ENCODE measurements at places on chromosomes 1 and 21.

DNA sequence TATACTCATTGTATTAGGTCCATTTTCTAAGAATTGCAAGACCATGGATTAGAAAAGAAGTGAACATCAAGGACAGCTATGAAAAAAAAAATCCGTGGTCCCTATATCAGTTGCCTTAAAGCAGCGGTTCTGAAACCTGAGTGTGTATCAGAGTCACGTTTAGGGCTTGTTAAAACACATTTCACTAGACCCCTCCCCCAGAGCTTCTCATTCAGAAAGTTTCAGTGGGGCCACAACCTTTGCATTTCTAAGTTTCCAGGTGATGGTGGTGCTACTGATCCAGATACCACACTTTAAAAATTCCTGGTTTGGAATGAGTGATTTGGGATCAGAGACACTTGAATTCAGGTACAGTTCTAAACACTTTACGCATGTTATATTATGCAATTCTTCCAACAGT, 96.1 kb upstream of the PRMT6 start:
- DNase-seq, result no peak

GRCh38 chr1:159965263-159965662, 11.2 kb upstream of the SLAMF9 start:
- no peak for DNase-seq

GRCh38 chr1:228105270-228105995, 2.3 kb upstream of the C1orf35 start:
- no peak for DNase-seq

DNA sequence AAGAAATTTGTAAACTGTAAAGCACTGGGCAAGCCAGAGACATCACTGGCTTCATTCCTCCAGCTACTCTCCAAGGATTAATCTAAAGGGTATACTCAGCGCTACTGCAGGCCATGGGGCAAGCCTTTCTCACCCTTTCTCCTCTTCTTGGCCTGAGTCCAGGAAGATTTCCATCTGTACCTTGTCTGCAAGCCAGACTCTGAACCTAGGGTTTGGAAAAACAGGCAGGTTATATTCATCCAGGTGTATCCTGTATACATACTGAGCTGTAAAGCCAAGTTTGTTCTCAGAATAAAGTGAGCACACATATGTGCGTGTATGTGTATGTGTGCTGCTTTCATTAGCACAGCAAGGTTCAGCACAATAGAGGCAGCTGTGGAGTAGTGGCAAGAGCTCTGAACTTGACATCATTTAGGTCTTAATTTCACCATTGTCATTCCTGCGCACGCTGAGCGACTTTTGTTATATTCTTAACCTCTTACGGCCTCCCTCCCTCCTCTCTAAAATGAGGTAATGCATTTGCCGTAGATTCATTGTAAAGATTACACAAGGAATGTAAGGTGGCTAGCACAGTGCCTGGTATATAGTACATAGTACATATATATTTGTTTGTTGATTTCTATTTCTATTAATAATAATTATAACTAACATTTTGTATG, 128.1 kb upstream of the JUN start:
- DNase-seq, result no peak

DNA sequence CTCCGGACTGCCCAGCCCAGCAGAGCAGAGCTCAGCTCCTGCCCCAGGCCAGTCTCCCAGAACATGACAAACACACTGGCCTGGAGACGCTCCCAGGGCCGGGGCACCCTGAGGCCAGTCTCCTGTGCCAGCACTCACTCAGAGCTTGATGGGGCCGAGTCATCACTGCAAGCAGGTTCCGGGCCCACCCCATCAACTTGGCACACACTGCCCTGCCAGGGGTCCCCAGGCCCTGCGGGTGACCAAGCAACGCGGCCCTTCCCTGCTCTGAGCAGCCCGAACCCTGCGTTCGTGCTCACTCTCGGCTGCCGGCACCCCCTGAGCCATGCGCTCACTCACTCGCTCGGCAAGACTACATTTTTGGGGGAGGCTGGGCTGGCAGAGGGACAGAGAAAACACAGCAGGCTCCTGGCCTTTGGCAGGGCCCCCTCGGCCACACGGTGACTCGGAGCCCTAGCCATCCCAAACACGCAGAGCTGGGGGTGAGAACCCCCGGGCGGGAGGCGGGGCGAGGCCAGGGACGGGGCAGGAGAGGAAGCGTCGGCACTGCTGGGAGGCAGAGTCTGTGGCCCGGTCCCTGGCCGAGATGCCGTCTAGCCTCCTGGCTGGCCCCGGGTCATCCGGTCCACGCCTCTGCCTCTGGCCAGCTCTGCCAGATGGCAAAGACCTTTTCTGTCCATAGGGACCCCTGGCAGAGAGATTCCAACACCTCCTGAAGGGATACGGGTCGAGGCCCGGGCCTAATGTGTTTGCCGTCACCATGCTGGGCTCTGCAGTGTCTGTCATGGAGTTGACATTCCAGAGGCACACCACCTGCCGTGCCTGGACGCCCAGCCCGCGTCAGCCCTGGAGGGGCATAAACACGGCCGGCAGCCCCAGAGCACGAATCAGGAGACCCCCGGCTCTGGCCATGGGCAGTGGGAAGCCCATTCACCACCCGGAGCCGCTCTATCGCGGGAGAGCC, 68.0 kb downstream of the MEGF6 start:
- DNase-seq, result no peak

DNA sequence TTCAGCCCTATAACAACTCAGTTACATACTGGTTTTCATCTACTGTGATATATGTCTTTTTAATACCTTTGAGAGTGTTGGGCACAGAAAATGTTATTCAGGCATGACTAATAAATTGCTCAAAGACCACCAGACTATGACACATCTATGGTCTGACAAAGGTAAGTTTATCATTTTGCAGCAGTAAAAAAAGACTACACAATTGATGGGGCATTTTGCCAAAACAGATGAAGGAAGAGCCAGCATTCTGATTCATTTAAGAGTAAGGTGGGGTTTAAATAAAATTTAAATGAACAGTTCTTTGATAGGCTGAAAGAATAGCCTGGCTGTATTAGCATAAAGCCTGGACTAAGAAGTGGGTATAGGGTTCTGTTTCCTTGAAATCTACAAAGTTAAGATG, 8.8 kb upstream of the RNPC3 start:
- no peak for DNase-seq

- DNase-seq, result no peak
Observed at GRCh38 chr1:17292299-17293160, 15.5 kb upstream of the PADI4 start.

- DNase-seq, result no peak
Observed at GRCh38 chr1:39294531-39294930, 90.0 kb downstream of the MACF1 start.

DNA sequence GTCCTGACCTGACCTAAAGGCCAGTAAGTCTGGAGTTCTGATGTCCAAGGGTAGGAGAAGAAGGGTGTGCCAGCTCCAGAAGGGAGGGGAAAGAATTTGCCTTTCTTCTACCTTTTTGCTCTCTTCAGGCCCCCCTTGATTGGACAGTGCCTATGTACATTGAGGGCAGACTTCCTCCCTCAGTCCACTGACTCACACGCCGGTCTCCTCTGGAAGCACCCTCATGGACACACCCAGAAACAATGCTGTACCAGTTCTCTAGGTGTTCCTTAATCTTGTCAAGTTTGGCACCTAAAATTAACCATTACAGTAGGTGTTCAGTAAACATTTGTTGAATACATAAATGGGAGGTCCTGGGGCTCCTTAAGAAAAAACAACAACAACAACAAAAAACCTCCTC, 51.0 kb upstream of the POU2F1 start:
- no peak for DNase-seq

- DNase-seq, result no peak
Observed at GRCh38 chr1:6519935-6520671, 28.6 kb upstream of the PLEKHG5 start.

Data from HL-60 (cell line).